ENCODE measurements at places on chromosomes 1 and 21. TPM values are rescaled to one million over a fixed set of nuclear protein-coding genes. Genes with fewer than 3 reads are reported as not detected.

PRKCZ gene
- total RNA-seq: 14.5 TPM

DNA sequence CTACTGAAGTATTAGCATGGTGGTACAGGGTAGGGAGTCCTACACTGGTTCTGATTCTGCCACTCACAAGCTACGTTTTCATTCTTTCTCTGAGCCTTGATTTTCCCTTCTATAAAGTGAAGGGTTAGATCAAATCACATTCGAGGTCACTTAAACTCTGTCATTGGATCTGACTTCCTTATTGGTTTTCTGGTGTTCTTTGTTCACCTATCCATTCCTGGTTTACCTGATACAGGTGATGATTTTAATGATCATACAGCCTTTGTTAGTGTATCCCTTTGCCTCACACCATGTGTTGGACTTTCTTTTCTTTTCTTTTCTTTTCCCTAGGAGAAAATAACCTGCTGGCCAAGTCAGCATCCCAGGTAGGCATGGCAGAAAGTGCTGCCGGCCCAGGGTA, 74.8 kb downstream of the NOS1AP start:
- DNase-seq: no peak

- no peak for DNase-seq
Observed at GRCh38 chr1:45394342-45394741, 54.1 kb upstream of the MUTYH start.

DNA sequence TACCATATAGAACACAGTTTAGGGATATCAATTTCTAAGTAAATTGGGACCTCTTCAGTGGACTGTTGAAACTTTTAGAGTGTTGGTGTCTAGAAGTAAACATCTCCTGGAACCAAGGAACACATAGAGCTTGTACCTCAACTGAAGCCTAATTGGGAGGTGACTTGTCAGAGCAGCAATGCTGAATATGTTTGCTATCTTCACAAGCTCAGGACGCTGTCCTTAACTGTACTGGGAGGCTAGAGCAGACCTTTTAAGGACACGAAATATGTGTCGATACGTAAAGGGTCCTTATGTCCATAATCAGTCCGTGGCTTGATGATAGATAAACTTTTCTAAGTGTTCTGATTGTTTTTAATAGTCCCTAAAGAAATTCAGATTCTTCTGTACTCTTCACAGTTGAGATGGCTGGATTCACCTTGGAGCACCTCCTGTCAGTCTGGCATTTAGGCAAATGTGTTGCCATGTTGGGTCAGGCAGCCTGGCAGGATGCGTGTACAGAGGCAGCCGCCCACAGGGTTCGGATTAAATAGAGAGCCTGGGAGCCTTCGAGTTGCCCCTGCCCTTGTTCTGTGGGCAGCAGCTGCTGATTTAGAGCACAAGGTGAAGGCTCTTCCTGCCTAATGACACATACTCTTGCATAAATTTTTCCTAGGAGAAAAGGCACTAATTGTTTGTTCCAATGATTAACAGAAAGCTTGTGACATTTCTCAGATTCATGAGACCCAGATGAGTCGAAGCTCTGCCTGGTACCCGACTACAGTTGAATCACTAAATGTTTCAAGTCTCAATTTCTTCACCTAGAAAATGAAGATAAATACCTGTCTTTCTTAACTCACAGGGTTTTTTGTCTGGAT, 3.6 kb downstream of the ACTN2 start:
- no peak for DNase-seq

DNA sequence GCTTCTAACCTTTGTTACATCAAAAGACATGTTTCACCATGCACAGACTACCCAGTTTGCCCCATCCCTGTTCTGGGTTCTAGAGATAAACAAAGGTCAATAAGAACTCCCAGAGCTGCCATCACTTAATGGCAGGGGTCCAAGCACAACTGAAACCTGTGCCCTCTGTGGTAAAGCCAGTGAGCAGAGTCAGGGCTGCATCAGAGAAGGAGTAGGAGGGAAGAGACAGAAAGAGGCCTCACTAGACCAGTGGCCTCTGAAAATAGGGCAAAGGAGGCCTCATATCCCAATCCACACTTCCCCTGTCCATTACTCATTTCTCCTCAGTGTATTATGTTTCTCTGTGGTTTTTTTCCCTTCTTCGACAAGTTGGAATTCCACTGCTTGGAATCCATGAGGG, 10.2 kb downstream of the ATP1A2 start:
- DNase-seq: no peak

All from esophagus squamous epithelium (tissue), 5 donors.